ENCODE measurements at places on chromosomes 4 and X.

DNA sequence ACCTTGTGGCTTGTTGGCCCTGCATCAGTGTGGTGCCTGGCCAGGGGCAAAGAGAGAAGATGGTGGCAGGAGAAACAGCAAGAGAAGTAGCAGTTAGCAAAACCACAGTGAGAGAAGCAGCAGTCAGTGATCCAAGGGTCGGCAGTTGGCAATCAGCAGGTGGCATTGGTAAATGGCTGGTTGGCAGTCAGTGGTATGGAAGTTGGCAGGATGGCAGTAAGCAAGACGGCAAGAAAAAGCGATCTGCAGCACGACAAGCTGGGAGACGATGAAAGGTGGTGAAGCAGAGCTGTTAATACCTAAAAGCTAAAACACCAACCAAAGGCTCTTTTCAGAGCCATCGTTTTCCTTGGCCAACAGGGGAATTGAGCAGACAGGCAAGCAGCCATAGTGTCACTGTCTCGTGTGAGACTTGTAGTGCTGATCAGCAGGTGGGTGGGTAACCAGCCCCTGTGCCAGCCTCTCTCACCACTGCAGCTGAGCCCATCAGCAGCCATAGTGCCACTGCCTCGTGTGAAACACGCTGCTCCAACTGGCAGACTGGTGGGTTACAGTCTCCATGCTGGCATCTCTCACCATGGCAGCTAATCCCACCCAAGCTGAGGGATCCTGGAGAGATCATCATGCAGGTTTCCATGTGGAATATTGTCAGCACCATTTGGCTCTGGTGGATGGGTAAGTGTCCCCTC lies 2078.4 kb downstream of the PCDH7 start:
- no peak for DNase-seq

- no peak for DNase-seq
These were observed 72.4 kb upstream of the PACRGL start for GRCh38 chr4:20627866-20628265.

- no peak for DNase-seq
These were observed 153.2 kb upstream of the RPL34 start for GRCh38 chr4:108466936-108467902.

- DNase-seq, result no peak
These were observed 1.1 kb upstream of the NXT2 start for GRCh38 chrX:109535578-109535977.

DNA sequence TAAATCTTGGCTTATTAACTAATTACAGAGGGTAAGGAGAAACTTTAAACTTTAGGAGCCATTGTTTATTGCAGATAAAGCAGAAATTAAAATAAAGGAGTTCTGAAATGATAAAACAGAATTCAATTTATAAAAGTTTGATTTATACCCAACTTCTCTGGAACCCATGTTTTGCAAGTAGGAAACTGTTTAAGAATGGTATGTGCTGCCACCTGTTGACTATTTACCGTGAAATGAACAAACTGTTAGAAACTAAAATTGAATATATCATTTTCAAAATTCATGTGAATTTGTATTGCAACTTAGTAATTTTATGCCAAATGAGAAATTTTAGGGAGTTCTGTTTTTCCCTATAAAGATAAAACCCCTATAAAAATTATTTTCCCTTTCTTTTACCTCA lies 11.0 kb upstream of the TBC1D8B start:
- DNase-seq, result no peak

- DNase-seq, result no peak
These were observed 35.3 kb upstream of the ADAMTS3 start for GRCh38 chr4:72604324-72604723.

DNA sequence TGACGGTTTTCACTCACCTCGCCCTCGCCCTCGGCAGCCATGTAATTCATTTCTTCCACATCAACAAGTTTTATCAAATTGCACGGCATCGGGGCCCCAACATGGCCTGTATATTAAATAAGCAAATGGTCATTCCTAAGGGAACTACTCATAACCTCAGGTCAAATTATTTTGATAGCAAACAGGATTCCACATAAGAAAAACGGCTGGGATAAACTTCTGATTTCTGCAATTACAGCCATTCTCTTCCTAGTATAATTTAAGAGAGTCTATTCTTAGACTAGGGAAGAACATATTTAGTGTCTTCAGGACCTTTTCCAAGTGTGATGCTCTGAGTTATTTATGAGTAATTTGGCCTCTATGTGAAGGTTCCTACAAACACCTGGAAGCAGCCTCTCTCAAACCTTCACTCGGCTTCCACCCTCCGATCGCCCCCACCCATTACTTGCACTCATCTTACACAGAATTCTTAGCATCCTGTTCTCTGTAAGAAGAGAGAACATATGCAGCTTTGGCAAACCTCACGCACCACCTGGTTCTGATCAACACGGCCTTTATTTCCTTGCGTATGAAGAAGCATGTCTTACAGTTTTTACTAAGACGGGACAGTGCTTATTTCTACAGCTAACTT lies 29.4 kb upstream of the CENPU start:
- DNase-seq, result no peak

DNA sequence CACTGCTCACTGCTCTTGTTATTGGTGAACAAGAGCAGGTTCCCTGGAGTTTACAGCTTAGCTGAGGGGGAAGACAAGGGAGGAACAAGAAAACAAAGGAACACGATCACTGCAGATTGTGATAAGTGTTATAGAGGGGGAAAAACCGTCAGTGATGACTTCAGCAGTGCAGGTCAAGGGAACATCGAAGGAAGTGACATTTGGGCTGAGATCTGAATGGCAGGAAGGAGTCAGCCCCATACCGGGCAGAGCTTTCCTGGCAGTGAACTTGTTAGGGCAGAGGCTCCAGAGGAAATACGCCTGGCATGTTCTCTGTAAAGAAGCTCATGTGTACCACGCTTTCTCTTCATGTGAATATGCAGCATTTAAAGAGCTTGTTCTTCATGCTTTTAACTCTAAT lies 78.1 kb downstream of the LDB2 start:
- no peak for DNase-seq

DNA sequence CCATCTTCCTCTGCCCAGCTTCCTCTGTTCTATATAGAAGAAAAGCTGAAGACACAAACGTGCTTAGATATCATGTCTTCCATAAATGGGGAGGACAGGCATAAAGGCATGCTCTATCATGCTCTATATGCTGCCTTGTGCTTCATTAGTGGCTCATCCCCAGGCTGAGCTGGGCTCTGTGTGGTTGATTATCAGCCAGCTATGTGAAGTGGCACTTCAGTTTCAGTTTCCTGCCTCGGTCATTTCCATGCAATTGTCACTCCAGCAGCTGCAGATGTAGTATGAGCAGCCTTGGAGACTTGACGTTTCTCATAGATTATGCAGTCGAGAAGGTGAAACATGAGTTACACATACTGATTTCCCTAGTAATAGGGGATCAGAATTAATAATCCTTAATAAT lies 106.2 kb downstream of the SYTL5 start:
- no peak for DNase-seq

Measured in suppressor macrophage treated with lipopolysaccharide for 4 hours (primary cell).